Hippocampal formation (tissue), 2 donors: ENCODE measurements at places on chromosomes 2 and 18.
A peak's percentile ranks its signal among the peaks of the same experiment; 100 is the strongest.

- no peak for DNase-seq
These were observed 228.1 kb upstream of the TRIB2 start for GRCh38 chr2:12488352-12489318.

GRCh38 chr2:47064106-47064505 is 91.0 kb downstream of the STPG4 start:
- DNase-seq = peak; percentile 19

GRCh38 chr2:43146083-43146482 is 80.3 kb downstream of the ZFP36L2 start:
- no peak for DNase-seq

- no peak for DNase-seq
These were observed 49.2 kb downstream of the PLCL1 start for GRCh38 chr2:197853549-197853948.

GRCh38 chr2:5975401-5975800 is 283.2 kb downstream of the SOX11 start:
- no peak for DNase-seq

GRCh38 chr2:132824716-132825115 is 154.7 kb upstream of the LYPD1 start:
- no peak for DNase-seq

- DNase-seq = no peak
These were observed 73.4 kb downstream of the PLEKHM3 start for GRCh38 chr2:207951734-207952470.

DNA sequence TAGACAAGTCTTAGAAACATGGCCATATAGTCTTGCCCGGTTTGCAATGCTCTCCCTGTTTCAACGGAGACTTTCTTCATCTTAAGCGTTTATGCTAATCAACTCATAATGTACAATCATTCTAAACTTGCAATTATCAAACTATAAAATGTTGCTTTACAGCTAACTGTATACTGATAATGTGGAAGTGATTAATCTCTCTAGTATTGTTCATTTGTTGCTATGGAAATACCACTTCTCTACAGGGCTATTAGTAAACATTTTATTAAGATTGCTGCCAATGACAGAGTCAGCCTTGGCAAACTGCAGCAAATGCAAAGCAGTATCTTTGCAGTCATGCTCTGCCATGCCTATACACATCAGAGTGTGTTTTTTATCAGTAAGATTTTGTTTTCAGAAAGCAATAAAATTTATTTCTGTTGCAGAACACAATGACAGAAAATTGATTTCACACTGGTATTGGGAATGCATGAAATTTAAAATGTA is 1201.8 kb upstream of the CDH2 start:
- no peak for DNase-seq

- no peak for DNase-seq
These were observed 27.4 kb upstream of the IL1RL1 start for GRCh38 chr2:102283996-102284395.

DNA sequence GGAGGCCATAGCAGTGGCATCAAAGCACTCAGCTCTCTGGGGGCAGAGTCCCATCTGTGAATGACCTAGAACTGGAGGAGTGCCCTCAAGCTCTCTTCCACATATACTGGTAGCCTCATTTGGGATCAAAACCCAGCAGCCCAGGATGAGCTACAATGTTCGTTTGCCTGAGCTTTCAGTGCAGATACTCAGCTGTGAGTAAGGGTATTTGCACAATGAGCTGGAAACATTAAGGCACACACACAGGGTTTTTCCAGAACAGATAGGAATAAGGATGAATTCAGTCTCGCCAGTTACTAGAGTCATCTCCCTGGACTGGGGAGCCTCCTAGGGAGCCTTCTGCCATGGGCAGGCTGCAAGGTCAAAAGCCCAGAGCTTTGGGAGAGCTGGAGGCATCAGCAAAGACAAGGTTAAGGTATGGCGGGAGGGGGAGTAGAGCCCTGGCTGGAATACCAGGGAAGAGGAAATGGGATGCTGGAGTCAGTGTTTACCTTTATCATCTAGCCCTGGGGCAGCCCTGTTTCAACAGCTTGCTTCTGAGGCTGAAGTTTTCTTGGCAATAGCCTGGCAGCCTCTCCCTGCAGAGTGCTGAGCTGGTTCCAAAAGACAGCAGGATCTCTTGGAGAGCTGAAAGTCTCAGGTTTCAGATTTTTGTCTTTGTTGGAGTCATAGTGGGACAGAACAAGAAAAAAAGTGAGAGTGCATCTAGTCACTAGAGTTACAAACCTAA is 187.7 kb downstream of the LOXHD1 start:
- no peak for DNase-seq

- DNase-seq = no peak
These were observed 212.0 kb downstream of the TNS1 start for GRCh38 chr2:217790681-217791392.

DNA sequence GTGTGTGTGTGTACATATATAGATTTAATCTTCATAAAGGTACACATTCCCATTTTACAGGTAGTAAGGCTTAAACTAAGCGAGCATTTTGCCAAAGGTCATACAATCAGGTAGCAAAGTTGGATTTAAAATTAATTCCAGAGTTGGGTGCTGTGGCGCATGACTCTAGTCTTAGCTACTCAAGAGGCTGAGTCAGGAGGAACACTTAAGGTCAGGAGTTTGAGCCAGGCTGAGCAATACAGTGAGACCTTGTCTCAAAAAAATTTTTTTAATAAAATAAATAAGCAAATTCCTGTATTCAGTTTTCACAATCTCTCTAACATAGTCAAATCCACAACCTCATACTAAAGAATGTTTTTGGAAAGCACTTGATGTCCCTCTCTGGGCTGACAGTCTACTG is 111.5 kb upstream of the LDLRAD4 start:
- DNase-seq = no peak

DNA sequence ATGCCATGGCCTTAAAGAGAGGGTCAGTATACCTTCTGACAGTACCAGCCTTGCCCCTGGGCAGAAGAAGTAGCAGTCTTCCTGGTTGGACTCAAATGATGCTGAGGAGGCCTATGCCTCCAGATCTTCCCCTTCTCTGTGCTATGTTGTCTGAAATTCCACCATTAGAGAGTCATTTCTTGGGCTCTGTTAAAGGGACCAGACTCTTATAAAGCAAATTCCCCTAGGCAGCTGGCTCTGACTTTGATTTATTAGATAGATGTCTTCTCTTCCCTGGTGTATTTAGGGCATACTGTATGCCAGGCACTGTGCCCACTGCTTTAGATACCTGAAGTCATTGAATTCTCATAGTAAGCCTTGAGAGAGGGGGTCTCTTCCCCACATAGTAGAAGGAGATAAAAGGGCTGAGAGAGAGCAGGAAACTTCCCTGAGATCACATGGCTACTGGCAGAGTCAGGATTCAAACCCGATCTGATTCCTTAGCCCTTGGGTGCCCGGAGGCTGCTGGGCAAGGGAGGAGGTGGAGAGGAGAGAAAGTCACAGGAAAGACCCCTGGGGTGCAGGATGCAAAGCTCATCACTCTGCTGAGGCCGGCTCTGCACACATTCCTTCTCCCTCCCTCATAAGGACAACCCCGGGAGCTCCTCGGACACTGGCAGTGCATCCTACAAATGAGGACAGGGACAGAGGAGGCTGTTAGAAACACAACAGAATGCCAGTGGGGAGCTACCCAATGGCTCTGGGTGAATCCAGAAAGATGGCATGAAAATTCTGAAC is 23.0 kb downstream of the COPS9 start:
- no peak for DNase-seq

DNA sequence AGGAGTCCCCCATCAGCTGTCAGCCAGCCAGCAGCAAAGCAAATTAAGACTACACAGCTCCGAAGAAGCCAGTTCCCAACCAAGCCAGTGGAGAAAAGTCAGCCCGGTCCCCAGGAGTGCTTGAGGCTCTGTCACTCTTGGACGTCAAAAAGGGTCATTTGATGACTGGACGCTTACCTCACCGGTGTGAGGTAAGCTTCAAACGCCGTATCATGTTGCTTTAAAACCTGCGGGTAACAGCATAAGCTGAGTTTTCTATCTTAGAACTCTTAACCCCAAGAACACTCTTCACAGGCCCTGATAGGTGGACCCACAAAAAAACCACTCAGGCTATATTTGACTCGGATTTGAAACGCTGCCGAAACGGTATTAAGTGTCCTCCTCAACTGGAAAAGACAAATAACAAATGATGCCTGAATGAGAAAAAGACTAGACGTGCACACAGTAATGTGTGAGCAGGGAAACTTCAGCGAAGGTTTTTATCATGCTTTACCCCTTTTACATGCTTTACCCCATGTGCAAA is 682 bp upstream of the LNPK start:
- no peak for DNase-seq

- DNase-seq = no peak
These were observed 246.7 kb downstream of the BABAM2 start for GRCh38 chr2:28137221-28137620.
